OCI-LY7 (cell line): ENCODE measurements at places on chromosomes 1 and 21. TPM values are rescaled to one million over a fixed set of nuclear protein-coding genes. Genes with fewer than 3 reads are reported as not detected.

The CD1E gene
- not detected in 2 replicates for total RNA-seq

The ZNF670 gene
- 8.0 and 8.6 TPM in 2 replicates for total RNA-seq

The OR2T11 gene
- total RNA-seq: 0.13 TPM in 1 of 2 replicates, not detected in the other

The NR0B2 gene
- total RNA-seq: not detected in 2 replicates

The GPR25 gene
- total RNA-seq: not detected in 2 replicates

The GPR37L1 gene
- total RNA-seq: not detected in 2 replicates

The CA6 gene
- total RNA-seq: not detected in 2 replicates

The WNT2B gene
- total RNA-seq: 0.63 and 0.91 TPM in 2 replicates

The NBL1 gene
- not detected in 2 replicates for total RNA-seq

The TIAM1 gene
- 25.1 and 27.0 TPM in 2 replicates for total RNA-seq

The POLR3C gene
- total RNA-seq: 78.8 and 80.0 TPM in 2 replicates

The VANGL1 gene
- total RNA-seq: 1.2 TPM in 2 replicates

- no peak for DNase-seq
Measured at GRCh38 chr1:147080006-147080661, 92.1 kb downstream of the PRKAB2 start.

GRCh38 chr21:16913010-16913409 lies 599.8 kb upstream of the CXADR start:
- DNase-seq: no peak

- DNase-seq: no peak
Measured at GRCh38 chr1:82704966-82705365, 904.2 kb downstream of the ADGRL2 start.

DNA sequence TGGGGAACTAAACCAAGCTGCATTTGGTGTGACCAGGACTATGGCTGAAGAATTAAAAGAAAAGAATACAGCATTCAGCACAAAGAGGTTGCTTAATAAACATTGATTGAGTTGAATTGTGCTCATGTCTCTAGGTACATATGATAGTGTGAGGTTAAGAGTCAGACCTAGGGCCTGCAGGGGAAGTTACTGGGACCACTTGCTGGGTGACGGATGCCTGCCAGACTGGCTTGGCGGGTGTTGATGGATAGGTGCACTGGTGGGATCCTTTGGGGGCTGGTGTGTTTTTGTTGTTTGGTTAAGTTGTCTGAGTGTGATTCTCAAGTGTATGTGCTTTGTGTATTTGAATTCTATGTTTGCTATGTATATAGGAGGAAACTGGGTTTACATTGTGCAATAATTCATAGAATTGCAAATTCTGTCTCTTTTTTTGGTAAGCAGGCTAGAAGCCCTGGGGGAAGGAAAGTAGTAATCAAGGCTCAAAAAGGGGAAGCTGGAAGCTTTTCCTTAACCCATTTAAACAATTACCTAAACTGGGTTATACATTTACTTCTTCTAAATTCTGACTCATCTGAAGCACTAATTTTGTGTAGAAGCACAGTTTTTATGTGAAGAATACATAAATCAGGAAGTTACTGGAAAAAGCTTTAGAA lies 1.8 kb downstream of the CD101 start:
- DNase-seq: no peak

GRCh38 chr1:38246955-38247952 lies 200.7 kb upstream of the POU3F1 start:
- no peak for DNase-seq

DNA sequence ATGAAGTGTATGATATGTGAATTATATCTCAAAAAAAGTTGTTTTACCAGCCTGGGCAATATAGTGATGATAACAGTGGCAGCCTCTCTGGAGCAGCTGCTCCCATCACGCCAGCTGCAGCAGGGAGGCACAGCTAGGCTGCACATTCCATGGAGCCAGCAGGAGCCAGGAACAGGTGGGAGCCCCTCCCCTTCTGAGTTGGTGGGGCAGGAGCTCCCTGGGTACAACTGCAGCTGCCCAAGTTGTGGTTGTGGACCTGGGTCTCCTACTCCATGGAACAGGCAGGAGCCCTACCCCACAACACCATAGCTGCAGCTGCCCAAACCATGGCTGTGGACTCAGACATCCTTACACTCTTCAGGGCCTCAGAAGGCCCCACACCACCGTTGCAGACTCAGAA lies 21.7 kb upstream of the FNBP1L start:
- DNase-seq: no peak

GRCh38 chr1:93723110-93723509 lies 41.5 kb upstream of the BCAR3 start:
- DNase-seq: no peak

DNA sequence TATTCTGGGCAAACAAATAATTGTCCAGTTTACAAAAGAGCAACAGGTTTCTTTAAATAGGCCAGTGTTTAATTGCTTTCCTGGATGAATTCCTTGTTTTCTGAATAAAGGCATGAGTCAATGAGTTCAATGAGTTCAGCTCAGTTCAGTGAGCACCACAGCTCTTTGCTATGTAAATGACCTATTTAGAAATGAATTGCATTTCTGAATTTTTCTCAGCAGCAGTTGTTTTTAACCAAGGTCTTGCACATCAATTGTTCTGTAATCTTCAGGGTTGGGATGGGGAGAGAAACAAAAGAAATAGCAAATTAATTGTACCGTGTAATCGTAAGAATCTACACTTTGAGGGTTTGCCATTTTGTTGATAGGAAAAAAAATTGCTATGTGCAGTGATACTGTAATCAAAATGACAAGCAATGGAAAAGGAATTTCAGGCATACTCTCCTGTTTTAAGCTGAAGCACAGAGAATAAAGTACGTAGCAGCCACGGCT lies 45.7 kb downstream of the MIS18A start:
- no peak for DNase-seq

- no peak for DNase-seq
Measured at GRCh38 chr1:173100476-173101107, 49.9 kb upstream of the TNFSF18 start.

- no peak for DNase-seq
Measured at GRCh38 chr1:170096806-170097340, 22.4 kb upstream of the KIFAP3 start.

DNA sequence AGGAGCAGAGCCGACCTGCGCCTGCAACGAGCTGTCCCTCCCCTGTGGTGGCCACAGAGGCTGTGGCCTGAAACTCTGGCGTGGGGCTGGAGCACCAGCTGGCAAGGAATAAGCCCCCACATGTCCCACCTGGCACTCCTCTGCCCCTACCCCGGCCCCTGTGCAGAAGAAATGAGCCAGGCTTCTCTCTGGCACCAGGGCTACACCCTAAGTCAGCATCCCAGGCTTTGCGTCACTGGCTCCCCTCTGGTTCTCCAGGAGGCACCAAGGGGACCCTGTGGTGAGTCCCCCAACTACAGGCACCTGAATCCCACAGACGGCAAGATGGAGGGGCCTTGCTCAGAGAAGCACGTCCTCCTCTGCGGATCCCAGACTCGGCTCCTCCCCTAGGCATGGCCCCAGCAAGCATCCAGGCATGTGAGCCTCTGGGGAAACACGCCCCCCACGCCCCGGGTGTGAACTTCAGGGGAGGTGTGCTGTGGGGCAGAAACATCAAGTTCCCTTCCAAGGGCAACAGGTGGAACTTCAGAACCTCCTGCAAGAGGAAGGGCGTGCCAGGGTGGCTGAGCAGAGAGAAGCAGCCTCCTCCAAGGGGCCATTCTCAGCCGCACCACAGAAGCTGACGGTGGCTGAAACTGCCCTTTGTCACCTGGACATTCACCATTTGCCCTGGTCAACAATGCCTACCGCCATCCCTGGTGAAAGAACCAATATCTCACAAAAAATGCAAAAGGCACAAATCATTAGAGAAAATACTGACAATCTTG lies 2.9 kb downstream of the KRTAP10-7 start:
- DNase-seq: no peak

DNA sequence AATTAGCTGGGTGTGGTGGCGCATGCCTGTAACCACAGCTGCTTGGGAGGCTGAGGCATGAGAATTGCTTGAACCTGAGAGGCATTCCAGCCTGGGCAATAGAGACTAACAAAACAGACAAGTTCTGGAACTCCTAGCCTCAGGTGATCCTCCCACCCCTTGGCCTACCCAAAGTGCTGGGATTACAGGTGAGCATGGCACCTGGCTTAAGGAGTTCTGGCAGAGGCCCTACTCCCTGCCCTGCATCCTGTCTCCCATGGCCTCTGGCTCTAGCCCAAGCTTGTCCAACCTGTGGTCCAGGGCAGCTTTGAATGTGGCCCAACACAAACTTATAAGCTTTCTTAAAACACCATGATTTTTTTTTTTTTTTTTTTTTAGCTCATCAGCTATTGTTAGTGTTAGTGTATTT lies 20.4 kb downstream of the TOMM20 start:
- DNase-seq: no peak

DNA sequence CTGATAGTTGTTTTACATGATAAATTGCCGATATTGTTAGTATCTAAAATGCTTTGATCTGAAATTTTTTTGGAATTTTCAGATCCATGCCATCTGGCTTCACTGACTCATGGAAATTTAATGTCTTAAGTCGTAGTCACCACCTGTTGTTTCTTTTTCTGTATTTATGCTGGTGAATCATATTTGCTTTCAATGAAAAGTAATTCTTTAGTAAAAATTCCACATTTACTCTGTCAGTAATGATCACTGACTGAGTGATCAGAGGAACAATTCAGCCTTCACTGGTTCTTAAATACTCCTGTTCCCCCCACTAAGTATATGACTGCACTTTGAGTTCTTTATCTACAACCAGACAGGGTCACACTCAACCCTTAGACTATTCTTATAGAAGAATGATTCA lies 185.6 kb upstream of the NRIP1 start:
- DNase-seq: no peak

- DNase-seq: peak; percentile 0
Measured at GRCh38 chr1:222329493-222330045, 218.3 kb downstream of the HHIPL2 start.

- DNase-seq: no peak
Measured at GRCh38 chr1:203672346-203672745, 45.7 kb downstream of the ATP2B4 start.
